Stimulated activated CD4-positive, alpha-beta T cell treated with anti-CD3 and anti-CD28 coated beads, TNF-alpha, amount 100 ng/mL, for 24 hours (primary cell): ENCODE measurements at places on chromosomes 3 and 15.

- DNase-seq: no peak
These were observed 219.0 kb downstream of the SHQ1 start for GRCh38 chr3:72629191-72629631.

GRCh38 chr15:55989383-55989782, 4.0 kb downstream of the NEDD4 start:
- DNase-seq: no peak

- DNase-seq: no peak
These were observed 153.2 kb upstream of the NR2F2 start for GRCh38 chr15:96177279-96177678.

- DNase-seq: no peak
These were observed 469.1 kb upstream of the ARHGEF26 start for GRCh38 chr3:153652076-153652475.

- no peak for DNase-seq
These were observed 3.4 kb downstream of the DENND6A start for GRCh38 chr3:57689367-57690053.

- no peak for DNase-seq
These were observed 34.6 kb downstream of the SRPRB start for GRCh38 chr3:133840055-133840737.

DNA sequence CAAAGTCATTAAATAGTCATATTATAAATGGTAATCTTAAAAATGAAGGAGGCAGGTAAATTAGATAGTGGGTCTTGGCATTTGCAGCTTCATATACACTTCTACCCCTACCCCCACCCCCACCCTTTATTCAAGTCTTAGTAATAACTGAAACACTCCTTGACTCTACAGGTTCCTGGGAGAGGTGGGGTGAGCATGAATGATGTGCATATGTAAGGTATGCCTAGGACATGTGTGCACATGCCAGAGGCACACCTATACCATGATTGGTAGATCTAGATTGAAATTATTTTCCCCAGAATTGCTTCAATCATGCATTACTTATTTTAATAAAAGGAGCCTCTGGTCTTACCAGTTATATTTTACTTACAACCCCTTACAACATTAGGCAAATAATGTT, 40.1 kb upstream of the PDCD6IP start:
- DNase-seq: no peak

DNA sequence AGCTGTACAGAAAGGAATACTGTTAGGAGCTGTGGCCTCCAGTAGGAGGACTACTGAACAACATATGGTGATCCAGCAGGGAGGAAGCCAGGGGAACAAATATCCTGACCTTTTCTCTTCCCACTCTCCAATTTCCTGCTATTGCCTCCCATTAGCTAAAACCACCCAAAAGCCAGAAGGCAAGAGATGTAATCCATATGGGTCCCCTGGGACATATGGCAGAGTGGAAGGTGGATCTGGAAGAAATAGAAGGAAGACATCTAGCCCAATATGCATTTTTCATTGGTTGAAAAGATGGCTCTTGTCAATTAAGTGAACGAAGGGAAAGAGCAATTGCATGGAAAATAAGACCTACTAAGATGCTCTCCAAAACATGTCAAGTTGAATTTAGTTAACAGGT, 167.2 kb downstream of the CNTN3 start:
- no peak for DNase-seq

DNA sequence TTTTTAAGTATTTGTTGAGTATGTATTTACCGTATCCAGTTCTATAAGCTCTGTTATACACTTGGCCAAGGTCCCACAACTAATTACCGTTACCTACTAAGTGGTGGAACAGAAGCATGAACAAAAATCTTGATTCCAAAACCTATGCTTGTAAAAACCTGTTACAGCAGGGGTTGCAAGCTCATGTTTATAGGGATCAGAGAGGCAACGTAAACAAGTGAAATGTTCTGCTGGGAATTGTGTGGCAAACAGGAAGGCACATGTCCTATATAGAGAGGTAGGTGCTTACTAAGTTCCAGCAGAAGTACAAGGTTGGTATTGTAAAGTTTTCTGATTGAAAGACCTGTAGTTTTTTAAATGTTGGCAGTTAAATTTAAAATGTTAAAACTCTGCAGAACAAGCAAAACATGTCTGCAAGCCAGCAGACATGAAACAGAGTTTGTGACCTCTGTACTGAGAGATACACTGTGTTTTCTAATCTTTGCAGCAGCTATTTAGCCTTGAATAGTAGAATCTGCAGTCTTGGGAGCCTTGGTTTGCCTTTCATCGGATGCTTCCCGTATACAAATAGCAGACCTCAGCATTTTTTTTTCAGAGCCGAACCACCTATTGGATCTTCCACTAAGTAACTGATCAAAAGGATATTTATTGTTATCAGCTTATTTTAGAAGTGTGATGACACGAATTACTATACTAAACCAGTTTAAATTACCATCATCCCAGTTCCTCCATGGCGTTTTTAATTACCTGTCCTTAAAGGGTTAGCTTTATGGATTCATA, 11.4 kb downstream of the IREB2 start:
- no peak for DNase-seq

- DNase-seq: no peak
These were observed 25.8 kb downstream of the GLB1 start for GRCh38 chr3:33071181-33071580.

- no peak for DNase-seq
These were observed 36.9 kb downstream of the ATP13A3 start for GRCh38 chr3:194449913-194450312.

- DNase-seq: no peak
These were observed 32.5 kb downstream of the RFTN1 start for GRCh38 chr3:16480861-16481545.

GRCh38 chr15:93829115-93829870, 402.1 kb upstream of the MCTP2 start:
- no peak for DNase-seq

GRCh38 chr3:172209333-172210321, 170.2 kb downstream of the FNDC3B start:
- no peak for DNase-seq

DNA sequence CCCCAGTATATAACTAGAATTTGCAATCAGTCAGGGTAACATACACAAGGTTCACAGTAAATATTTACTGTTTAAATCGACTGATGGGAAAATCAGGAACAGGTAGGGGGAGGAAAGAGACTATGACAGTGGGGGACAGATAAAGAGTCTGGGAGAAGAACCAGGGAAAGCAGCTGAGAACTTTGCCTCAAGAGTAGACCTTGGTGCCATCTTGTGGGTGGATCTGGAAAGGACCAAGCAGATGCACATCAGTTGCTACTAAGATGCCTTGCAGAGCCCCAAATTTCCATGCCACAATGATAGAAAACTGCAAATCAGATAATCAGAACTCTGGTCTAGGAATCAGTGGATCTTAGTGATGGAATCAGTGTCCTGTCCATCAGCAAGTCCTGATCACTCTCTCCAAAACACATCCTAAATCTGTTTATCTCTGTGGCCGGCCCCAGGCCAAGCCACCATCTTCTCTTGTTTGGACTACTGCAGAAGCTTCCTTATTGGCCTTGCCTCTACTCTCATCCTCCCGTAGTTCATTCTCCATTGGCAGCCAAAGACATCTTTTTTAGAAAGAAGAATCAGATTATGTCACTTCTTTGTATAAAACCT, 62.7 kb downstream of the PDE8A start:
- peak; percentile 19 for DNase-seq

DNA sequence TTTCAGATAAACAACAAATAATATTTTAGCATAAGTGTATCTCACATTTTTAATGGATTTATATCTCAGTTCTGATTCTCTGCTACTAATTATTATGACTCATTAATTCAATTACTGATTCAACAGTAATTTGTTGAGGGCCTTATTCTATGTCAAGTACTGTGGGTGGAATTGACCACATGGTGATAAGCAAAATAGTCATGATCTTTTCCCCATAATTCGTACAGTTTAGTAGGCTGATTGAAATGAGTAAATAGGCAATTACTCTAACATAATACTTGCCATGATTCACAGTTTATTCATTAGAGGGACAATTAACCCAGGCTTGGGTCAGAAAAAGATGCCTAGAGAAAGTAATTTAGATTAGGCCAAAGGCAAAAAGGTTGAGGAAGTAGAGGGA, 60.9 kb upstream of the SLC4A7 start:
- no peak for DNase-seq

- DNase-seq: no peak
These were observed 31.6 kb upstream of the ACP3 start for GRCh38 chr3:132285620-132285945.

DNA sequence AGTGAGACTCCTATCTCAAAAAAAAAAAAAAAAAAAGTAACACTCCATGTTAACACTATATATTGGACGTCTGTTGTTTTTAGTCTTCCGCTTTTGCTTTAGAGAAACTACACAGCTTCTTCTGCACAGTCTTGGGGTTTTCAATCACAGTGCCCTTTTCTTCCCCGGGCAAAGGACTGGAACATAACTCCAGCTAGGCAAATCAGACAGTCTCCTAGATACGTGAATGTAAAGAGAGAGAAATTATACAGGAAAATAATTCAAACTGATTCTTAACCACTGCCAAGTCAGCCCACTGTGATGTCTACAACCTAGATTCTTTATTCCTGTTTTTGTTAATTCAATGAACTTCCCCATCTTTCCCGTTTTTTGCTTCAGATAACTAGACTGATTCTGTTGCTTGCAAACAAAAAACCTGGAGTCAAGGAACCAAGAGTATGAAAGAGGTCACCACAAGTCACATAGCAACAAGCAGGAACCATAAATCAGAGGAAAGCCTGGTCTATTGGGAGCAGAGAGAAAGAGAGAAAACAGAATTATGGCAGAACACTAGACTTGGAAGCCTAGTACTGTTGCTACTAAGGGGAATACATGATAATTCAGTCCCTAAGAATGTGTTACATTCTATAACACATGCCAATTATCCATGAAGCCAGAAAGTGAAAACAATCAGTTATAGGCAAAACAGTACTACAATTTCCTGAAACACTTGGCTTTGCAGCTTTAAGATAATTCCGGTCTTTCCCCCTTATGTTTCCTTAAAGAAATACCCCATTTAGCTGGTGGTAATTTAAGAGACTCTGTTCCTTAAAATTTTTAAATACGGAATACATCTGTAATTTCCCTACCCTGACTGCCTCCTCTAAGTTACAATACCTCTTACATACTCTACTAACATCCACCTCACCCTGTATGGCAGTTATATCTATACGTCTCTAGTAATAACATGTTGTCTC, 63.1 kb downstream of the TBL1XR1 start:
- DNase-seq: no peak

DNA sequence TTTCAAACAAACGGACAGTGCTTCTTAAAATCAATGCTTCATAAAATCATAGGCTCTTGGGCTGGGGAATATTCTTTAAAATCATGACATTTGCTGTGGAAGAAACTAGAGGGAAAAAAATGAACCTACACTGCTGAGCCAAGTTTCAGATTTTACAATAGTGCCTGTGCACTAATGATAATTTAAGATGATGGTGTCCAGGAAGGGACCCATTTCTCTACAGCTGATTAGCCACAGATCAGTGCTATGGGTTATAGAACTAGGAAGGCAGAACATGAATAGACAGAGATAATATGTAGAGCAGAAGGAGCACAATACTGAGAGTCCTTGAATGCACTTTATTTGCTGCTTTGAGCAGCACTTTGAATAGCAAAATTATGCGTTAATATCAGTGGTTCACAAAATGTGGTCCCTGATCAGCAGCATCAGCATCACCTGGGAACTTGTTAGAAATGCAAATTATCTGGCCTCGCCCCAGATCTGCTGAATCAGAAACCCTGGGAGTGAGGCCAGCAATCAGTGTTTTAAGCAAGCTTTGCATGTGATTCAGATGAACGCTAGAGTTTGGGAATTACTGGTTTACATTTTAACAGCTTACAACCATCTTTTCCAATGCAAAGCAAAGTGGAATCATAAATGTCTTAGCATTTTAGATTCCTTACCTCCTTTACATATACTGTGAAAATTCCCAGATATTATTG, 135.8 kb upstream of the ANKRD28 start:
- DNase-seq: no peak

GRCh38 chr15:91469632-91470567, 369.8 kb downstream of the SV2B start:
- DNase-seq: peak; percentile 32

GRCh38 chr3:49500732-49501609, 30.9 kb downstream of the DAG1 start:
- DNase-seq: no peak

- no peak for DNase-seq
These were observed 140.5 kb upstream of the ADAMTS9 start for GRCh38 chr3:64828276-64828675.

GRCh38 chr3:99684644-99685043, 46.2 kb downstream of the COL8A1 start:
- DNase-seq: no peak

- DNase-seq: no peak
These were observed 157.0 kb downstream of the GABRG3 start for GRCh38 chr15:27127815-27128570.

DNA sequence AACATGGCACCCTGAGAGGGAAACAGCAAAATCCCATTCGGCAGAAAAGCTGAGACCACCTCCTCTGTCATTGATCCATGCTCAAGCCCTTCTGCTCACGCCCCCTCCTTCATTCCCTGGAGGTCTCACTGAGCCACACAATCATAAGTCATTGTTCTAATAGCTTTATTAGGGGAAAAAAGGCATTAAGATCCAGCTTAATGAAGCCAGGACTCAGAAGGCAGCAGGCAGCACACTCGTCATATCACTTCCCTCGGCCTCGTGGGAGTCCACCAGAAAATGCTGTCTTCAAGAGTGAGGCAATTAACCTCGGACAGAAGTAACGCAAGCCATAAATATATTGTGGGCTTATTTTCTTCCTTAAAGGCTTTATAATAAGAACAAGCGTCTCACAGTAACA, 153.9 kb upstream of the PPP2R3A start:
- no peak for DNase-seq

- DNase-seq: peak; percentile 42
These were observed 2.6 kb upstream of the CEMIP start for GRCh38 chr15:80776420-80777045.
